ENCODE measurements at places on chromosomes 7 and 10.

DNA sequence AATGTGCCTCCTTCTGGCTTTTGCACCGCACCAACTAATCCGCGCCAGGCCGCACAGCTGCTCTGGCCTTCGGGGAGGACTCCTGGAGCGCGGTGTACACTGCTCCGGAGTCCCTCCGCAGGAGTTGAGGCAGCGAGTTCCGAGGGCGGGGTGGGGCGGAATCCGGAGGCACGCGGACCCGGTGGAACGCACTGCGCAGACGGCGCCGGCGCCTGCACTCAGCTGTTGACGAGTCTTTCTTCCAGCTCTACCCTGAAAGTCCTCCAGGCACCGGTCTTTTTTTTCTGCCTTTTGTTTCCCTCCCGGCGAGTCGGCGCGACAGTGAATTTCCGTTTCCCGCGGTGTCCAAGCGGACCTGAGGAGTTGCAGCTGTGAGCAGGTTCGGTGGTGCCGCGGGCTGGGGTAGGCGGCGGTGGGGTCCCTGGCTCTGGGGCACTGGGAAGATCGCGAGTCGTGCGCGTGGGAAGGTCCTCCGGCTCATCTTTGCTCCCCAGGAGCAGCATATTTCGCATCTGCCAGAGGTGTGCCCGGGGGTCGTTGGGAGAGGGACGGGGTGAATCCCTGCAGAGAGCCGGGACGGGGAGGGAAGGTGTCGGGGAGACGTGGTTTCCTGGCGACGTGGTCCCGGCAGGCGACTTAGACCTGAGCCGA lies 44.1 kb downstream of the SFTPD start:
- peak; percentile 79 for DNase-seq

DNA sequence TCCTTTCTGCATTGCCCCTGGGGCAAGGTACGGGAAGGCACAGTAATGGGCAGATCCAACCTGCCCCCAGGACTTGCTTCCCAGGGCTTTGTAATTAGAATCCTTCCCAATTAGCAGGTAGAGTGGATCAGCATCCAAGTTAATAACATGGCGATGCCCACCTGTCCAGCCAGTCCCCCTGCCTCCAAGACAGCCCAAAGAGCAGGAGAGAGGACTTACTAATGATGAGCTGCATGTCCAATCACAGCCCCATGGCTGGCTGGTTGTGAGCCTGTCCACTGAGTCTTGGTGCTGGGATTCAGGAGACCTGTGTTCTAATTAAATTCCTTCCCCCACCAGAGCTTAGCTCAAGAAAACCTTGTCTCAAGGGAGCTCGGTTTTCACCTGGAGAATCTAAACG lies 49.0 kb downstream of the RPS24 start:
- no peak for DNase-seq

GRCh38 chr10:12406764-12407400 lies 57.5 kb downstream of the CAMK1D start:
- no peak for DNase-seq

- no peak for DNase-seq
These were observed 31.7 kb upstream of the AGR2 start for GRCh38 chr7:16836481-16836880.

DNA sequence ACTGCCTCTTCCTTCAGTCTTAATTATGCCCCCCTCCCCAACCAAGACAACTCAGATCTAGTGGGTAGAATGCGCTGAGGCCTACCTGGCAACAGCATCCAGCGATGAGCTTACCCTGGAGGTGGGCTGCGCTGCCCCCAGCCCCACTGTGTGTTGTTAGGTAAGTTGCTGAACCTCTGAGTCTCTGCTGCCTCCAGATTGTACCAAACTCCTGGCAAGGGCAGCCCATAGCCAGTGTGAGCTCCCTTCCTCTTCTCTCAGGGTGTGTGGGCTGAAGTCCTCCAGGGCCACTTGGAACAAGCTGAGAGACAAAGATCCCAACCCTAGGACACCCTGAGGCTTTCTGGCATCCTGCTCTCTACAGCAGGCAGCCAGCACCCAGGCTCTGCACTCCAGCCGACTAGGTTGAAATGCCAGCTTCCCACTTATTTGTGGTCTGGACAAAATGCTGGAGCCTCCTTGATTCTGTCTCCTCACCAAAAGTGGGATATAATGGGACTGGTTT lies 135.3 kb downstream of the ARHGAP22 start:
- no peak for DNase-seq

DNA sequence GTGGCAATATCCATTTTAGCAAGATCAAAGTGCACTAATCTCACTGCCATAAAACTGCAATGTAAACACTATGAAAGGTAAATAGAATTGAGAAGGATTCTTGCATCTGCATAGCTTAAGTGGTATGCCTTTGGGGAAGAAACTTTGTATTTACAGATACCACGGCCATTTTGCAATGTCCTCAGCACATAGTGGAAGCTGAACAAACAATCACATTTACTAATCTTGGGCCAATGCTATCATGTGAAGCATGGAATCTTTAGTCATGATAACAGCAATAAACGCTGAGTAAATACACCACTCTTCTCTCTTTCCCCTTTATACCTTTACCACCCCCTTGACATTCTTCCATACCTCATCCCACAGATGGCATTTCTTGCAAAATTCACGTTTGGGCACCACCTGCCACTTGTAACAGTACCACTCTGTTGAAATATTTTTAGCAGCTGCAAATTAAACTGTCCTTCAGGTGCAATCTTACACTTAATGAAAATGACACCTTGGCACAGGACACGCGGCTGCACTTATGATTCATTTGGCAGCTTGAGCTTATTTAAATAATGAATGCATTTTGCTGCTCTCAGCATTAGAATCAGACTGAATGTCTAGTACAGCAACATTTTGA lies 171.8 kb downstream of the SEMA3A start:
- DNase-seq, result peak; percentile 16

GRCh38 chr7:13778967-13779366 lies 210.5 kb downstream of the ETV1 start:
- DNase-seq, result peak; percentile 33

GRCh38 chr7:51219261-51219988 lies 97.2 kb downstream of the COBL start:
- no peak for DNase-seq

GRCh38 chr10:13808556-13809391 lies 222.0 kb downstream of the PRPF18 start:
- DNase-seq, result no peak

- no peak for DNase-seq
These were observed 81.4 kb downstream of the NRBF2 start for GRCh38 chr10:63214571-63214970.
